ENCODE measurements at places on chromosomes 2 and 18.

- no peak for DNase-seq
Observed at GRCh38 chr2:189624648-189625355, 36.5 kb upstream of the ASNSD1 start.

- DNase-seq, result no peak
Observed at GRCh38 chr2:191976436-191976835, 129.5 kb upstream of the CAVIN2 start.

DNA sequence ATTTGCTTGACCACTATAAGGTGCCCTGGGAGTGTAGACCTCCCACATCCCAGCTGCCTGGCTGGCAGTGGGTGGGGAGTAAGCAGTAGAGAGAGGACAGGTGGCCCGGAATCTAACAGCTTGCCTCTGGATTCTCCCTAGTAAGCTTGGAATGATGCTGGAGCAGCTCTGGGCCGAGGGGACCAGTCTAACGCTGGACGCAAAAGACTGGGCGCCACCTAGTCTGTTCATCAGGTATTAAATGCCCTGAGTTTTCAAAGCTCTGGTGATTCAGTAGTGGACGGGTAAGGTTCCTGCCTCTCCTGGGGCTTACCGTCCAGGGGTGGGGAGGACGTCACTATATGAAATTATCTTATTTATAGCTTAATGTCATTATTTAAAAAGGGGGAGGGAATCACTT lies 648 bp upstream of the LYPD6B start:
- no peak for DNase-seq

DNA sequence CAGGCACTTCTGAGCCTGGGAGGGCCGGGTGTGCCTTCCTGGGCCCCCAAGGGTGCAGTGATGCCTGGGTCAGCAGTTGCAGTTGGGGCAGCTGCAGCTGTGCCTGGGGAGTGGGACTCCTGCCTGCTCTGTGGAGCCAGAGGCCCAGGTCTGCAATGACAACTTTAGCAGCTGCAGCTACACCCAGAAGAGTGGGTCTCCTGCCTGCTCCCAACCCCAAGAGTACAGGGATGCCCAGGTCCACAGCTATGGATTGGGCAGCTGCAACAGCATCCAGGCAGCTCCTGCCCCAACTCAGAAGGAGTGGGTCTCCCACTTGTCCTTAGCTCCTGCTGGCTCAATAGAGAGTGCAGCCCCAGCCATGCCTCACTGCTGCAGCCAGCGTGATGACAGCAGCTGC lies 73.0 kb upstream of the ST3GAL5 start:
- no peak for DNase-seq

DNA sequence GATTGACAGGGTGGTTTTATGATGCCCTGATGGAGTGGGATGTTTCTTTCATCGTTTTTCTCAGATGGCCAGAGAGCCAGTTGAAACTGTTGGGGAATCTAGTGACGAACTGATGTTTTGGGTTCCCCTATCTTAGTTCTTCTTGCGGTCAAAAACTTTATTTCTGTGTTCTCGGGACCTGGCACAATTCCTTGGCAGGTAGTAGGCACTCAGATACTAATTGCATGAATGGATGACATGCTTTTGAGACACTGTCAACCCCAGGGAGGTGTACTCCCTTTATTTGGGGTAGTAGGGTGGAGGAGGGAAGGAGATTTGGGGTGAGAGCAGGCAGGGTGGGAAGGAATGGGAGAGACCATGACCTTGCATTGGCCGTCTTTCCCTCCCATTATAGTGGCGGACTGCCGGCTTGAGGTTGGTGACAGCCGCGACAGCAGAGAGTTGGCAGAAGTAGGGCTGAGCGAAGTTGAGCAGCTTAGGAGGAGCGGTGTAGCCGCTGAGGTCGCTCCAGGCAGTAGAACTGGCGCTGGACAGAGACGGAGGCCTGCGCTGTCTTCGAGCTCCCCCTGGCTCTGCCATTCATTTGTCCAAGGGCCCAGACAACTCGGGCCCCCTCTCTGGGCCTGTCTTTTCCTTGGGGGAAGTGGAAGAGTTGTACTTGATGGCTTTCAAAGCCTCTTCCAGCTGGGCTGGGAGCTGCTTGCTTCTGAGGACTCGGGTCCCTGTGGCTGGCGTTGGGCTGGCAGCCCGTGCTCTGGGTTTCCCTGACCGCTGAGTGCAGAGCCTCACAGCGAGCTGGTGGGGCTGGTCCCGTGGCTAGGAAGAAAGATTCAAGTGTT lies 2.6 kb downstream of the TET3 start:
- DNase-seq, result no peak

GRCh38 chr2:178177066-178177679 lies 17.1 kb upstream of the OSBPL6 start:
- DNase-seq, result no peak

All from NCI-H1092 treated with DMSO at 0.1 percent for 48 hours (cell line).